ENCODE measurements at places on chromosomes 4 and X. TPM values are rescaled to one million over a fixed set of nuclear protein-coding genes. Genes with fewer than 3 reads are reported as not detected.

EREG gene
- total RNA-seq: 28.3 TPM

SSX4 gene
- not detected for total RNA-seq

ZNF275 gene
- 4.8 TPM for total RNA-seq

ADGRG2 gene
- 11.0 TPM for total RNA-seq

VEGFD gene
- 0.27 TPM for total RNA-seq

PNMA5 gene
- not detected for total RNA-seq

ZMAT1 gene
- total RNA-seq: 0.05 TPM

HPGDS gene
- not detected for total RNA-seq

SHISA3 gene
- total RNA-seq: not detected

FGFR3 gene
- total RNA-seq: 1.2 TPM

CXXC4 gene
- total RNA-seq: not detected

SPANXA1 gene
- total RNA-seq: not detected

GAGE13 gene
- not detected for total RNA-seq

F8 gene
- 4.3 TPM for total RNA-seq

SPANXA2 gene
- 0.40 TPM for total RNA-seq

FGF13 gene
- 0.07 TPM for total RNA-seq

UXT gene
- 195 TPM for total RNA-seq

COL4A6 gene
- total RNA-seq: 16.2 TPM

AMTN gene
- total RNA-seq: not detected

NSUN7 gene
- total RNA-seq: 0.42 TPM

MSANTD1 gene
- 0.08 TPM for total RNA-seq

TIMM17B gene
- total RNA-seq: 104 TPM

ZNF595 gene
- total RNA-seq: 17.3 TPM

IQCM gene
- not detected for total RNA-seq

TMEM154 gene
- total RNA-seq: 0.13 TPM

S100P gene
- total RNA-seq: 67.3 TPM

TENM3 gene
- 1.8 TPM for total RNA-seq

GPR173 gene
- not detected for total RNA-seq
